ENCODE measurements at places on chromosomes 12 and 14.
A peak's percentile ranks its signal among the peaks of the same experiment; 100 is the strongest.

DNA sequence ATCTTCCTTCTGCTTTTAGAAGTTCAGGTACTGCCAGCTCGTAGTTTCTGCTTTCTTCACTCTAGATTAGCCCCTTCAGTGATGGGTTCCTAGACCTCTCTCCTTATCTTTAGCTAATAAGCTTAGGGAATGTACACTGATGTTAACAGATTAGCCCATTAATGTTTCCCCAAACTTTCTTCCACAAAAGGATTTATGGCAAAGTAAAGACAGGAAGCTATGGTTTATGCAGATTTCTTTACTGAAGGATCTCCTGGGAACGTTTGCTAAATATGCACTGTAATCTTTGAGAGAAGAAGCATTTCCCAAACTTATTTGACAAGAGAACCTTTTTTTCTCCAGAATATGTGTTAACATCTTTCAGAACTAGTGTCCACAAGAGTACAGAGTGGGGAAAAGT lies 4.2 kb downstream of the SOCS4 start:
- DNase-seq: no peak
- no peak overlapping the region for H3K4me3 ChIP-seq
- peaks cover 35% of the 10 kb centered on the region for H3K4me1 ChIP-seq
- no peak overlapping the region for H3K27ac ChIP-seq

DNA sequence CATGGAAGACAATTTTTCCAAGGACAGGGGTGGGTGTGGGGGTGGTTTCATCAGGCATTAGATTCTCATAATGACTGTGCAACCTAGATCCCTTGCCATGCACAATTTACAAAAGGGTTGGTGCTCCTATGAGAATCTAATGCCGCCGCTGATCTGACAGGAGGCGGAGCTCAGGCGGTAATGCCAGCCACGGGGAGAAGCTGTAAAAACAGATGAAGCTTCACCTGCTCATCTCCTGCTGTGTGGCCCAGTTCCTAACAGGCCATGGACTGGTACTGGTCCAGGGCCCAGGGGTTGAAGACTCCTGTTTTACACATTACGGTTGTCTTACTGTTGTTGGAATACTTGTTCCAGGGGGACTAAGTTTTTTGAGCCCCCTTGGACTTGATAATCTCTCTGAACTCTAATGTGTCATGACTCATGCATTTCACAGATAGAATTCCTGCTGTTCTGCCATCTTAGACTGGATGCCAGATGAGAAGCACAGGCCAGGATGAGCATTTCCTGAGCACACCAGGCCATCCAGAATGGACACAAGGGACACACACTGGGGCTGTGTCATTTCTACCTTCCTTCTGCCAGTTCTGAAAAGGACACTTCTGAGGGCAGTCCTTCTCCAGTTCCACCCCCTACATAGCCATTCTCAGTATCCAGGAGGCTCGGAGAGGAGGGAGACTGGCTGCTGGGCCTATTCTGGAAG lies 5.8 kb downstream of the PLEKHD1 start:
- no peak for DNase-seq
- H3K4me3 ChIP-seq: no peak overlapping the region
- no peaks in the 10 kb centered on the region for H3K4me1 ChIP-seq

DNA sequence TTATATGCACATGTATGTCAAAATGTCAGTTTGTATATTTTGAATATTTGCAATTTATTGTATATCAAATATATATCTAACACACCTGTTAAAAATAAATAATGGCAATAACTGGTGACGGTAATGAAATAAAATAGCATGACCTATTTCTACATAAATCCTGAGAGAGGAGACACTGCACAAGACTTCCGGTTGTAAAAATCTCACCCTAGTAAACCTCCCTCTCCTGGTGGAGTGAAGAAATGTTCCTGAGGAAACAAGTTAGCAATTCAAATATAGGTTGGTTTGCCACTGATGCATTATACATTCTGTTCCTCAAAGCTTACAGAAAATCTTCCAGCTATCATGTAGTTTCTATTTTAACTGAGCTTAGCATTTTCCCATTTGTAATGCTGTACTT lies 166.1 kb upstream of the SYT10 start:
- no peak for DNase-seq
- no peak overlapping the region for H3K4me3 ChIP-seq
- no peaks in the 10 kb centered on the region for H3K27me3 ChIP-seq
- no peaks in the 10 kb centered on the region for H3K36me3 ChIP-seq
- H3K27ac ChIP-seq: no peak overlapping the region

GRCh38 chr12:53053218-53054111 lies 3.6 kb downstream of the TNS2 start:
- H3K36me3 ChIP-seq: no peaks in the 10 kb centered on the region
- peak overlapping the region; percentile 87 for H3K4me3 ChIP-seq
- H3K4me1 ChIP-seq: peaks cover 19% of the 10 kb centered on the region
- DNase-seq: peak; percentile 59
- peak overlapping the region; percentile 77 for H3K27ac ChIP-seq
- no peaks in the 10 kb centered on the region for H3K27me3 ChIP-seq

DNA sequence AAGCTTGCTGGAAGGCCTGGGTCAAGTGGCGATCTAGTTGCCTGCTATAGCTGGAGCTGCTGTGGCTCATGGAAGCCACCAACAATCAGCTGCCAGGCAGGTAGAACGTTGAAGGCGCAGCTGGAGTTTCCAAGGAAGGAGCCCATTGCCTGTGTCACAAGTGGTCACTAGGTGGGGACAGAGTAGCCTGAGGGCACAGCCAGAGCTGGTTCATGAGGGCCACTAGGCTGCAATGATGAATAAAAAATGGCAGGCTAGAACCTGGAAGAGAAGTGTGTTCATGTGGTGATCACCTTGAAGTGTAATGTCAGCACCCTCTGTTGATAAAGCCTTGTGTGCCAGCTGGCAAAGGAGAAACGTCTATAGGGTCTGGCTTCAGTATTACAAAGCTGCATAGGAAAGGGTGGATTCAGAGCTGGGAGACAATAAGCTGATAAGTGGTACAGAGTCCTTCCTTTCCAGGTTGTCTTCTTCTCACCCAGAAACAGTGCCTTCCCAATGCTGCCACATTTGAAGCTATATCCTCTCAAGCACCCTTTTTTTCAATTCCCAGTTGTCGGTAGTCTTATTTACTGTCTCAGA lies 165.8 kb downstream of the EMP1 start:
- DNase-seq: peak; percentile 52
- peaks cover 35% of the 10 kb centered on the region for H3K27me3 ChIP-seq
- no peaks in the 10 kb centered on the region for H3K36me3 ChIP-seq
- H3K27ac ChIP-seq: no peak overlapping the region
- H3K4me1 ChIP-seq: no peaks in the 10 kb centered on the region
- H3K4me3 ChIP-seq: no peak overlapping the region

- no peaks in the 10 kb centered on the region for H3K27me3 ChIP-seq
- H3K4me1 ChIP-seq: peaks cover 41% of the 10 kb centered on the region
- peak overlapping the region; percentile 76 for H3K27ac ChIP-seq
- no peaks in the 10 kb centered on the region for H3K36me3 ChIP-seq
These were observed 5.1 kb upstream of the CHD4 start for GRCh38 chr12:6612247-6612646.

DNA sequence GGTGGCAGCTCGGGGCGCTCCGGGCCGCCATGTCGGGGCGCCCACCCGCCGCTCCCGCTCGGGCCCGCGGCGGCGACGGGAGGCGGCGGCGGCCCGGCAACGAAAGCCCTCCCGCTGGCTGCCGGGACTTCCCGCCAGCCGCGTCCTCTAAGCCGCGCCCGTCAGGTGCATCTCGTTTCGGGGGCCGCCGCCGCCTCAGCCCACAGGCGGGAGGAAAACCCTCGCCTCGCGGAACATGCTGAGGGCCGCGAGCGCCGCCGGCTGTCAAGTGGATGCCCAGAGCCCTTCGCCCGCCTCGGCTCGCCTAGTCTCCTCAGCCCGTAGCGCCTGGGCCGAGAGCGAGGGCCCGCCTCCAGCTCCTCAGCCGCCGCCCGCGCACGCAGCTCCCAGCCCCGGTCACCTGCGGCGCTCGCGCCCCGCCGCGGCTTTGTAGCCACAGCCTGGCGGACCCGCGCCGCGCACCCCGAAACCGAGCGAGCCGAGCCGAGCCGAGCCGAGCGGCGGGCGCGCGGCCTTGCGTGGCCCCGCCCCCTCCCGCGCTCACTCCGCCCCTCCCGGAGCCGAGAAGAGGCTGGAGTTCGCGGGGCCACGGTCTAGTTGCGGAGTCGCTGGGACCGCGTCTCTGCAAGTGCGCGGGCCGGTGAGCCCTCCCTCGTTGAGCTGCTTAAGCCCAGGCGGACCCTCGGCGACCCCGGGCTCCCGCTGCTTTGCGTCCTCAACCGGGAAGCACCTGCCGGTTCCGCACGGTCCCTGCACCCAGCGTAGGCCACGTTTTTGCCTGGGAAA lies at the start of gene EML5:
TSS of gene EML5 (minus strand) at position 481 of the 786 bp plus-strand sequence. CDS start at position 31, 450 bp downstream.
- H3K36me3 ChIP-seq: no peaks in the 10 kb centered on the region
- H3K27ac ChIP-seq: peak within 1 kb of the TSS; percentile 40
- peak; percentile 81 for DNase-seq
- H3K4me1 ChIP-seq: peaks cover 21% of the 10 kb centered on the region
- peak within 1 kb of the TSS; percentile 82 for H3K4me3 ChIP-seq

DNA sequence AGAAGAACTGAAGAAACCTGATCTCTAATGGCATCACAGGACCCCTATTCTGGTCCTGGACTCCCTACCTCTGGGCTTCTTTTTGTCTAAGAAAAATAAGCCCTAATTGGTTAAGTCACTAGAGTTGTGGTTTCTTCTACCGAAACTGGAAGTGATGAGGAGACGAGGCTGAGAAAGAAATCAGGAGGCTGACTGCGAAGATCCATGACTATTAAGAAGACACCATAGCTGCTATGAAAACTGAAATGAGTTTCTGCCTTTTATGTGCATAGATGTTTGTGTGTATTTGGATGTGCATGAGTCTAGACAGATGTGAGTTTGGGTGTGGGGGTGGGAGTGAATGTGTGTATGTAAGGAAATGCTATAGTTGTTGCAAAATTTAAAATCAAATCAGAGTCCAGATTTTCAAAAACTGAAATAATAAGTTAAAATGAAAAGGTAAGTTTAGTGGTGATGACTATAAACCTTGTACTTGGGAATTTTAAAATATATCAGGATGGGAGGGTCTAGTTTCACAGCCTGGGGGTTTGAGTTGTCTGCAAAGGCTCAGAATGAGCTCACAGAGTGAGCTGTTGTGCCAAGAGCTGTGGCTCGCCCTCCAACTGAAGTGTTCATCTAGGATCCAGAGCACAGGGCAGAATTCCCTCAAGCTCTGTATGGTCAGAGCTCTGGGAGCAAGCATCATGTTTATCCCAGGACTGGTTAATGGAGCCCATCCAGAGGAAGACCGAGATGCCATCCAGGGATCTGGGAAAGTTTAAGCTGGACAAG lies 94.9 kb downstream of the VCPKMT start:
- H3K4me3 ChIP-seq: peak overlapping the region; percentile 37
- H3K27ac ChIP-seq: peak overlapping the region; percentile 75
- peak; percentile 37 for DNase-seq
- H3K36me3 ChIP-seq: peaks cover 56% of the 10 kb centered on the region
- H3K4me1 ChIP-seq: peaks cover 30% of the 10 kb centered on the region

- no peak overlapping the region for H3K4me3 ChIP-seq
- no peak overlapping the region for H3K27ac ChIP-seq
These were observed 216.2 kb upstream of the CAND1 start for GRCh38 chr12:67052981-67053380.
